ENCODE measurements at places on chromosomes 16 and 17.

- no peak for DNase-seq
These were observed 109.0 kb upstream of the DHX40 start for GRCh38 chr17:59456428-59456827.

GRCh38 chr16:28491230-28491969 is 474 bp downstream of the CLN3 start:
- peak; percentile 58 for DNase-seq

- no peak for DNase-seq
These were observed 48.4 kb downstream of the NOG start for GRCh38 chr17:56641894-56642293.

DNA sequence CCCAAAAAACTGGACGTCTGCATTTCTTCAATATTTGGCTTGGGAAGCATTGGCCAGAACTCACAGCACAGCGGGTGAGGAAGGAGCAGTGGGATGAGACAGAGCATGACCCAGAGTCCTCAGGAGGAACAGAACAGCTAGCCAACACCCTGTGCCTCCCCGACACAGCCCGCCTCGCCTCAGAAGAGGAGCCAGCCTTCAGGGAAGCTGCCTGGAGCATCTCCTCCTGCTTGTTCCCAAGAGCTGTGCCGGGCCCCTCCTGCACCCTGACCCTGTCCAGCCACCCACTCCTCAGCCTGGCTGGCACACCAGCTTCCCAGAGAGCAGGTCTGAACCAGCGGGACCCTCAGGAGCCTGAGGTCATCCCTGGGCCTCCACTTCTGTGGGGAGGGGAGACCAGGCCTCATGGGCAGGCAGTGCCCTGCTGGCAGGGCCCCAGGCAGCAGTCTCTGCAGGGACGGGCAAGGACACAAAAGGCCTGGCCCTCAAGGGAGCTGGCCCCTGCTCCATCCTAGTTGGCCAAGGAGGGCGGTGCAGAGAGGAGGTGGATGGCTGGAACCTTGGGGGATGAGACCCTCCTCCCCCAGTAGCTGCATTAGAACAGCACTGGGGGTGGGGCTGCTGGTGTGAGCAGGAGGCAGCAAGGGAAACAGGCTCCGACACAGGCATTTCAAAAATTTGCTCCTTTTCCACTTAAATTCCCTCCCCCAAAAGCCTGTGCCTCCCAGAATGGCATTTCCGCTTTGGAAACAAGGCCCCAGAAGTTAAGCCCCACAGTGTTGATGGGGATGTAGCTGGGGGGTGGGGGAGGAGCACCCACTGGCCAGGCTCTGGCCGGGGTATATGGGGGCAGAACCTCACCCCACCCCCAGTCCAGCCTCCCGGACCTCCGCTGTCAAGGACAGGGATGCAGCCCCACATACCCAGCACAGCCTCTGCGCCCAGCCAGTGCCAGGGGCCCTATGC is 1.8 kb upstream of the BCAR1 start:
- no peak for DNase-seq

DNA sequence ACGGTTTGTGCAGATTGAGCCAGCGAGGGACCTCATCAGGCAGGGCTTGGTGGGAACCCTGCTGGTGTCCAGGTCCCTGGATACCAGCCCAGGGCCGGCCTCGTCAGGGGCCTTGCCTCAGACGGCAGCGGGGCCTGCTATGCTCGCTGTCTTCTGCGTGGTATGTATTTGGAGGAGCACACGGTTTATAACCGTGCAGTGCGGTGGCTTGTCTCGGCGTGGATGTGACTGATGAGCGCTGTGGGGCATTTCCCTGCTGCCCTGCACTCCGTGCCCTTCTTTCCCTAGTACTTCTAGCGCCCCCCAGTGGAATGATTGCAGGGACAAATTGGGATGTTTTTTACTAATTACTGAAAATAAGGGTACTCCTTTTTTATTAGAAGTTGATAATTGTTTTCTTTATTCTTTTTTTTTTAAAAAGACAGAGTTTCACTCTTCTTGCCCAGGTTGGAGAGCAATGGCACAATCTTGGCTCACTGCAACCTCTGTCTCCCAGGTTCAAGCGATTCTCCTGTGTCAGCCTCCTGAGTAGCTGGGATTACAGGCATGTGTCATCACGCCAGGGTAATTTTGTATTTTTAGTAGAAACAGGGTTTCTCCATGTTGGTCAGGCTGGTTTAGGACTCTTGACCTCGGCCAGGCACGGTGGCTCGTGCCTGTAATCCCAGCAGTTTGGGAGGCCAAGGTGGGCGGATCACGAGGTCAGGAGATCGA is 15.3 kb downstream of the TBCD start:
- DNase-seq: peak; percentile 84

GRCh38 chr17:80943346-80944145 is 48.1 kb upstream of the CHMP6 start:
- no peak for DNase-seq

DNA sequence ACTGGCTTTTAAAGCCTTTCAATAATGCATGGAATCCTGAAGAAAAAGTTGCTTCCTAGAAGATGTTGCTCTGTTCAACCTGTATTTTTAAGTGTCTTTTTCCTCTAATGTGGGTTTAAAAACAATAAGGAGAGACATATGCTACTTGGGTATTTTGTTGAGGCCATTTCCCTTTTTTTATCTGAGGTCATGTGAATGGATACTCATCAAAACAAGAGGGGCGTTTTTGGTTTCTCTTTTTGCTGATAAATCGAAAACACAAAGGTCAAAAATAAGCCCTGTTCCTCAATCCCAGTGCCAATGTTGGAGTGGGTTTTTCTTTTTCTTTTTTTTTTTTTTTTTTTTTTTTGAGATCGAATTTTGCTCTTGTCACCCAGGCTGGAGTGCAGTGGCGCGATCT is 468.0 kb upstream of the RBFOX1 start:
- no peak for DNase-seq

DNA sequence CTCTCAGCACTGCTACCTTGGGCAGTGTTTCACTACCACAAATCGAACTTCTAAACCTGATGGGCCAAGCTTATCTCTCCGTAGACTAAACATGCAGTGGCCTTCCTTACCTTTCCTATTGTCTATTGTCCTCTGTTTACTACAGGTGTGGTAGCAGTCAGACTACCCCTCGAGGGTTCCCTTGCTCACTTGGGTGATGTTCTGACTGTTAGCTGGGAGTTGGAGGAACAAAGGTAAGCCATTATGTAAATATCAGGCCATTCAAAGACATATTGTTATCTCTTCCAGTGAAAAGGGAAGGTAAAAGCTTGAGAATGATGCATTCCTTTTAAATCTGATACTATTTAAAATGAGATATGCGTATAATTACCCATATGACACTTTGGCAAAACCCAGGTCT is 828.3 kb upstream of the EEF2KMT start:
- no peak for DNase-seq

GRCh38 chr16:12637002-12637401 is 166.7 kb downstream of the CPPED1 start:
- DNase-seq: no peak

GRCh38 chr17:42692489-42692888 is 10.2 kb downstream of the CNTNAP1 start:
- DNase-seq: no peak

DNA sequence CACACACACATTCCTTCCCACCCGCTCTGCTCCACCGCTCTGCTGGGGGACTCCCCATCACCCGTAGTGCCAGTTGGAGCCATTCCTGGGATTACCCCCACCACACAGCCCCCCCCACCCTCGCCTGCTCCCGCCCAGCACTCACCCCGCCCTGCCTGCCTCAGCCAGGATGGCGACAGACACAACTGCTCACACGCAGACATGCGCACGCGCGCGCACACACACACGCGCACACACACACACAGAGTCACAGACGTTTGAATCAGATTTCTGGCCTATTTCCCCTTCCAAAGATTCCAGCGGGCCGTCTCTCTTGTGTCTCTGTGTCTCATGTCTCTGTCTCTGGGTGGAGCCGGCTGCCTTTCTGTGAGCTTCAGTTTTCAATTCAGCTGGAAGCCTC is 4.4 kb downstream of the CACNA1G start:
- peak; percentile 54 for DNase-seq

- no peak for DNase-seq
These were observed 68.8 kb downstream of the ZNF18 start for GRCh38 chr17:11928436-11928835.

GRCh38 chr17:2957631-2958286 is 105.6 kb downstream of the OR1D5 start:
- DNase-seq: no peak

Data from left colon (tissue), 2 donors.